Melanocyte of skin (primary cell): ENCODE measurements at places on chromosomes 12 and 14. TPM values are rescaled to one million over a fixed set of nuclear protein-coding genes. Genes with fewer than 3 reads are reported as not detected.

KCNJ8 gene
- total RNA-seq, result not detected in 2 replicates

AVPR1A gene
- under 0.01 TPM in 1 of 2 replicates, not detected in the other for total RNA-seq

IL26 gene
- not detected in 2 replicates for total RNA-seq

ARID4A gene
- 9.6 and 14.5 TPM in 2 replicates for total RNA-seq

CLBA1 gene
- 9.6 and 10.0 TPM in 2 replicates for total RNA-seq

ABCB9 gene
- 12.7 and 13.8 TPM in 2 replicates for total RNA-seq

P2RX2 gene
- total RNA-seq, result not detected in 2 replicates

PTPRO gene
- not detected in 2 replicates for total RNA-seq

SMCO2 gene
- total RNA-seq, result not detected in 2 replicates

FOXG1 gene
- total RNA-seq, result not detected in 2 replicates

AICDA gene
- not detected in 2 replicates for total RNA-seq

OTX2 gene
- not detected in 2 replicates for total RNA-seq

TXNRD1 gene
- 162 and 297 TPM in 2 replicates for total RNA-seq
